PC-9 (cell line): ENCODE measurements at places on chromosomes 1 and 21. TPM values are rescaled to one million over a fixed set of nuclear protein-coding genes. Genes with fewer than 3 reads are reported as not detected.
A peak's percentile ranks its signal among the peaks of the same experiment; 100 is the strongest.

GRCh38 chr1:197521118-197521739 is 253.2 kb downstream of the CRB1 start:
- DNase-seq: no peak

TOR1AIP2 gene
- 106 and 142 TPM in 2 replicates for total RNA-seq

GRCh38 chr1:246597340-246597739 is 31.1 kb downstream of the CNST start:
- peak; percentile 36 for DNase-seq

DNA sequence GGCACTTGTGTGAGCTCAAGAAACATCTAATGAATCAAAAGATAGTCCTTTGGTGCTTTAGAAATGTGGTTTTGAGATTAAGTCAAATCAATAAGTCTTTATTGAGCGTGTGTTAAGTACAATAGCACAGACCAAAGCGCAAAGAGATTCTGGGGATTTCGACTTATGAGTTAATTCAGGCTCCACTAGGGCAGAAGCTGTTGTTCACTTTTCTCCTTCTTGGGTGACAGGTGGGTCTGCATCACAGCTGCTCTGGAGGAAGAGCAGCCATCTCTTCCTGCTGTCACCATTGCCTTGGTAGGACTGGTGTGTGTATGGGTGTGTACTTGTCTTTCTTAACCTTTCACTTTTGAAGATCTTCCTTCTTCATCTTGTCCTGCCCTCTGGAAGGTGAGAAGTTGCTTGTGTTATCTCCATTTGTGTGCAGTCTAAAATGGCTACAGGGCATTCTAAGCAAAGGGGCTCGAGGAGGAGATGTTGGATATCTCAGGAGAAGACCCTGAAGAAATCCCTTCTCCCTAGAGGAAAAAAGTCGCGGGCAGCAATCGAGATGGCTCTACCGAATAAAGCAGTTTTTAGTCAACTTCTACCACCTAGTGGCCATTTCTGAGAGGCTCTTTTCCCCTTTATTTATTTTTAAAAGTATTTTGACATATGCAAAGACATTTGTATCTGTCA is 22.9 kb upstream of the DISC1 start:
- DNase-seq: peak; percentile 53
